ENCODE measurements at places on chromosomes 7 and 10.

- no peak for DNase-seq
Measured at GRCh38 chr7:76244781-76245391, 43.2 kb downstream of the SRRM3 start.

GRCh38 chr10:93471110-93471651 lies 11.0 kb downstream of the MYOF start:
- no peak for DNase-seq

GRCh38 chr10:60175441-60175971 lies 214.2 kb downstream of the ANK3 start:
- DNase-seq: no peak

GRCh38 chr7:19119870-19120486 lies 2.5 kb upstream of the TWIST1 start:
- DNase-seq: no peak

DNA sequence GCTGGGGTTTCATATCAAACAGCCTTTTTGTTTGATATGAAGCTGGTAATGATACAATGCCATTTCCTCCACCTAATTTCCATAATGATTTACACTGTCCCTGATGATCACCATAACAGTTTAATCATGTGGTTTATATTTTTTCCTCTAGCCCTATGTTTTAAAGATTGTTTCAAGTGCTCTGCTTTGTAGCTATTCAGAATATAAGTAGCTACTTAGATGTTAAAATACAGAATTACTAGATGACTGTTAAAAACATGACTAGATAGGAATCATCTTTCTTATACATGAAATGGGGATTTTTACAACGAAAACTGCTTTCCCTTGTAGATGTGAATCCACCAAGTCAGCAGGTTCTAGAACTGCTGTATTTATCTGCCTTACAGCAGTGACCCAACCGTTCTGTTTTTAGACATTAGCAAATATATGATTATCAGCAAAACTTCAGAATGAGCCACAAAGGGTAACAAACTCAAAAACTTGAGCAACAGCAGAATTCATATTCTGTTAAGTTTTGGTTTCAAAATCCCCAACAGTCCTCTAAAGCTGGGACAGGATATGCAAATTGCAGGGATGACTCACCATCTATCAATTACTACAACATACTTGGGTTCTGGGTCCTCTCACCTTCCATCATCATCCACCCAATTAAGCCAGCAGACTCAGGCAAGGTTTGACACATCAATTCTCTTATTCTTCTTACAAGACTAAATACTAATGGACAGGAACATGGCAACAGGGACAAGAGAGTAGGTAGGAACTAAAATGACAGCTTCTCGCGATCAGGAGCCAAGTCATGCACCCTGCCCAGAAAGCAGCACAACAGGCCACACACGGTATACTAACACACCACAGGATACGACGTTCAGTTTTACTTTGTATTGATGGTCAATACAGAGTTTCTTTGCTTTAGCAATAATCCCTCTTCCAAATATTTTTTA lies 83.9 kb downstream of the PIP4K2A start:
- peak; percentile 41 for DNase-seq

GRCh38 chr10:102111276-102111675 lies 8.9 kb downstream of the LDB1 start:
- no peak for DNase-seq

DNA sequence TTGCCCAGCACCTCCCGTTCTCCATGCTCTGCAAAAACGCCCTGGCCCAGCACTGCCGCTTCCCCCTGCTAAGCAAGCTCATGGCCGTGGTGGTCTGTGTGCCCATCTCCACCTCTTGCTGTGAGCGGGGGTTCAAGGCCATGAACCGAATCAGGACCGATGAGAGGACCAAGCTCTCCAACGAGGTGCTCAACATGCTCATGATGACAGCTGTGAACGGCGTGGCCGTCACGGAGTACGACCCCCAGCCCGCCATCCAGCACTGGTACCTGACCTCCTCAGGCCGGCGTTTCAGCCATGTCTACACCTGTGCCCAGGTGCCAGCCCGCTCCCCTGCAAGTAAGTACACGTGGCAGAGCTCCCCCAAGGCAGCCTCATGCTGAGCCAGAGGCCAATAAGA lies 11.6 kb upstream of the ATP6V0E2 start:
- no peak for DNase-seq

- DNase-seq: no peak
Measured at GRCh38 chr10:119268871-119269506, 61.6 kb downstream of the GRK5 start.

DNA sequence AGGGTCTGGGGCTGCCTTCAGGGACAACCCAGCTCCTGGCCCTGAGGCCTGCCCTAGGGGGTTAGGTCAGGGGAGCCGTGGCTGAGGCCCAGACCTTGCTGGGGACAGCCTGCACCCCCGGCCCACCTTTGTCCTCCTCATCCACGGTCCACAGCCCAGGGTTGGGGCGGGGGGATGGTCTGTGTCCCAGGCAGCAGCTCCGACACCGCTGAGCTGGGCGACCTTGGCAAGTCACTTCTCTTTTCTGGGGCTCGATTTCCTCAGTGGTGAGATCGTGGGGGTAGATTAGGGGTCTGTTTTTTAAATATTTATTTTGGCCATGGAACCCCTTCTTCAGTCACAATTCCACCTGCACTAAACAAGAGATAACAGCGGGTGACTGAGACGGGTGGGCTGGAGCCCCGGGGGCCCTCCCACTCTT lies 30.9 kb downstream of the DNAJB12 start:
- no peak for DNase-seq
